ENCODE measurements at places on chromosomes 4 and X.
A peak's percentile ranks its signal among the peaks of the same experiment; 100 is the strongest.

DNA sequence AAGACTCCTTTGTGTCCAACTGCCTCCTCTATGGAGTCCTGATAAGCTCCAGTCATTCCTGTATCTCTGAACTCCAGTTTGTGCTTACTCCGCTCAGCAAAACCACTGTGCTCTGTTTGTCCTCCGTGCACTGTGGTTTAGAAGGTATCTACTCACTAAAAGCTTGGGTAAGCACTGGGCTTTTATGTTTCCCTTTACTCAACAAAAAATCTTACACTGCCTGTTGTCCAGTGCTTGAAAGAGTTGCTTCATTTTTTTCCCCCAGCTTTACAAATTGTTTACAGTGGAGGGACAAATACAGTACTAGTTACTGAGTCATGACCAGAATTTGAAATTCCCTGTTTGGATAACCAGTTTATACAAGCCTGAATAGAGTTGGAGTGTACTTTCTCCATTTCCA is 545.3 kb upstream of the FAT1 start:
- no peak for DNase-seq

DNA sequence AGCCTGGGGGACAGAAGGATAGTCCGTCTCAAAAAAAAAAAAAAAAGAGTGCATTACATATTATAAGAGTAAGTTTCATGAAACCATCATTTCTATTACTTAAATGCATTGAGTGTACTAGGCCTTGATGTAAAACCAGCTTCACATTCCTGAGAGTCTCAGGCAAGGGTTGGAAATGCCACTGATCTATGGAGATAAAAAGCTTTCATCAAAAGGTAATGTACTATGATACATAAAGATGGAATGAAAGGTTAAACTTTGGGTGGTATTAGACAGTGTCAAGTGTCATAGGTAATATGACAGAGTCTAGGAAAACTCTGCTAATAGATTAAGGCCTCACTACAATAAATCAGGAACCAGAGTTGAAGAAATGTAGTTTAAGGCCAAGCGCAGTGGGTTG is 7.4 kb downstream of the CFAP97 start:
- no peak for DNase-seq

DNA sequence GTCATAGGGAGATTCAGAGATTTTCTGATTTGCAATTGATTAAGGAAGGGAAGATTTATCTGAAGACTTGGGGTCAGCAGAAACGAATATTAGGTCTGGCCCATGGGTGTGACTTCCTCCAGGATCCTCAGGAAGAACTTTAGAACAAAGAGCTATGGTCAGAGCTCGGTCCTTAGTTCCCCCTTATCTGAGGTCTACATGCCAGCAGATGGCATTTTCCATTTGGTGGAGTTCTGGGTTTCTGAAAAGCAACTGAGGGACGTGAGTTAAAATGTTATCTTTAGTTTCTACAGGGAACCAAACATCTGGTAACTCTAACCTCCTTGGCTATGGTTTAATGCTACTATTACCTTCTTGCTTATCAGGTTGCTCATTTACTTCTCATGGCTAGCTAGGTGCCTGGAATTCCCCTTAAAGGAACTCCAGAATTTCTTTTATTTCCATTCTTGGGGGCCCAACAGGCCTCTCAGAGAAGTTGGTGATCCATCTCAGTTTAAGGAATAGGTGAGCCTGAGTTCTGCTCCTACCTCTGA is 40.7 kb downstream of the KLF3 start:
- no peak for DNase-seq

DNA sequence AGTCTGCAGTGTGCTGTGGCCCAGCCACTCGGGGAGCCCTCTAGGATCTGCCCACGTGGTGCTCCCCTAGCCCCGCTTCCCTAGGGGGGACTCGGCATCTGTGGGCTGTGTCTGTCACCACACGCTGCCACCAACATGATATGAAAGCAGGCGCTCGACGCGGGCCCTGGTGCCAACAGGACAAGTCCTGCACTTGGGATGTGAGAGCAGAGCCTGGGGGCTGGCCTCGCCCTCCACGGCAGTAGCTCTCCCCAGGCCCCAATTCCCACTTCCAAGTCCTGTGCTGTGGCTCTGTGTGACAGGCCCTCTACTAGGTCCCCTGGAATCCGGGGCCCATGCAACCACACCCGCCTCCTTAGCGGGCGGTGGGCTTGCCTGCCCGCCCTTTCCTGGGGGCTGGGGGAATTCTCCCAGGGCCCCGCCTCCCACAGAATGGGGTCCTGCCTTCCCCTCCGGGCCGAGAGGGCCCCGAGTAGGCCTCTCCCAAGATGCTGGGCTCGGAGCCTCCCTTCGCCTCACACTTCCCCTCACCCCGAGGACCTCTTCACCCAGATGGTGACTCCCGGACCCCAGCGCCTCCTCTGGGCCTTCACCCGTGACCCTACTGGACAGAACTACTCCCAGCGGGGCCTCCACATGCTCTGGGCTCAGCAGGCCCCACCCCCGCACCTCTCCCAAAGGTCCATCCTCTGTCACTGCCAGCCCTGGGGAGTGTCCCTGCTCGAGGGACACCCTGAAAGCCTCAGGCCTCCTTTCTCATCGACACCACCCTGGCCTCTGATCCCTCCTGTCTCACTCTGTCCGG is 11.2 kb downstream of the LRPAP1 start:
- DNase-seq: no peak

GRCh38 chr4:122548452-122548851 is 72.4 kb downstream of the IL21 start:
- DNase-seq: no peak

GRCh38 chrX:13697455-13697854 is 8.5 kb downstream of the RAB9A start:
- DNase-seq: no peak

DNA sequence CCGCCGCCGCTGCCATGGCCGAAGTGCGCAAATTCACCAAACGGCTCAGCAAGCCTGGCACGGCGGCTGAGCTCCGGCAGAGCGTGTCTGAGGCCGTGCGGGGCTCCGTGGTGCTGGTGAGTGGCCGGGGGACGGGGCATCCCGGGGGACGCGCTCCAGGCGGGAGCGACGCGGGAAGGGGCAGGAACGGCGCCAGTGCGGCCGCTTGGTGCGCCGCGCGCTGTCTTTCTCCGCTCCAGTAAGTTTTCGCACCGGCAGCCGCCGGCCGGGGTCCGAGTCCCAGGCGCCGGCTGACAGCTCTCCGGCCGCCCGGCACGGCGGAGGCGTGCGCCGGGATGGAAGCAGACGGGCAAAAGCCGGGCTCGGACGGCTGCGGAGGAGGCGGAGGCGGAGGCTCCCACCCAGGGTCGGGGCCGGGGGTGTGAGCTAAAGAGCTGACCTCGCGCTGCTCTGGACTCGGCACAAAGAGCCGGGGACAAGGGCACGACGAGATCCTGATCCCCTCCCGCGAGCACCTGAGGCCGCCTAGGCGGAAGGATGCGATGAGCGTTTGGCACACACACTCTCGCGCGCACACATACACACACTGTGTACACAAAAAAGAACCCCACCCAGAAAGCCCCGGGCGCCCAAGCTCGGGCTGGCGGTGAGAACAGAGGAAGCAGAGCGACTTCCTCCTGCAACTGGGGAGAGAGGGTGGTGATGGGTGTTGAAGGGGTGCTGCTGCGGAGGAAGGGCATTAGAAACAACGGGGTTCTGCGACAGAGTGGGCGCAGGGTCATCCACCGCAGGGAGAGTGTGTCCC is 545 bp downstream of the DOCK11 start:
- peak; percentile 37 for DNase-seq

DNA sequence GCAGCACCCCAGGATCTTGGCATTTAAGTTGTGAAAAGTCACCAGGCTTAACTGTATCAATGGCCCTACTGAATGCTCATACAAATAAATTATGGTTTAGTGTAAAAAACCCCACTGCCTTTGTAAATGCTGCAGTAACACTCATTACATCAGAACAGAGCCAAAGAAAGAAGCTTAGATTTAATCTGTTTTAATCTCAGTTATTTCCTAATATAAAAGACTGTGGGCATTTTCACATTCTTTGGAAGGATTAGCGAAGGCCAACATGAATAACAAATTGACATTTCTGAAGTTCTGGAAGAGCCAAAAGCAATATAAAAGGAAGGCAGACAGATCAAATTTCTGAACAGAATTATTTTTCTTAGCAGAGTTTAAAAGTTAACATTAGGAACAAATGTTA is 140.0 kb upstream of the HCCS start:
- no peak for DNase-seq

DNA sequence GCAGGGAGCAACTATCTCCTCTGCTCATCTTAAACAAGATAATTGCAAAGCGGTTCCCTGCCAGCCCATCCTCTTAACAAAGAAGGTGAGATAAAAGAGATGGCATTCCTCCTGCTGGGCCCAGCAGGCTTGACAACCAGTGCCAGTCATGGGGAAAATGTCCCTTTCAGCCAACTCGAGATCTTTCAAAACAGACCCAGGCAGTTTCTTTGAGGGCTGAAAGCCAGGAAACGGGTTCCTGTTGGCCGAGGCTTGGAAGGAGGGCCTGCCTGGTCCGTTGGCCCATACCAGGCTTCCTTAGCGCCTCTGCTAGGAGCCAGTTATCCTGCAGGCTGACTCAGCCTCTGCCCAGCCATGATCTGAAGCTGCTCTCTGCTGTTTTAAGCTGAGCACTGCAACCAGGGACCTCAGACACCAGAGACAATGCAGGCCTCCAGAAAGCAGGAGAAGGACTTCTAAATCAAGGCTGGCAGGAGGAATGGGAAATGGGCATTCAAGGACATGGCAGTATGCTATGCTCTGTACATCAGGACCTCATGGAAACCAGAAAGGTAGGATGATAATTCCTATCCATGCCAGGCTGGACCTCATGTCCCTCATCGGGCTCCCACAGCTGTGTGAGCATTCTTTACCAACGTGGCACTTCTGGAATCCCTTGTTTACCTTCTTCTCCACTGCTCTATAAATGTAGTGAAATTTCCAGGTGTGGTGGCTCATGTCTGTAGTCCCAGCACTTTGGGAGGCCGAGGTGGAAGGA is 42.4 kb upstream of the SLC2A9 start:
- no peak for DNase-seq

DNA sequence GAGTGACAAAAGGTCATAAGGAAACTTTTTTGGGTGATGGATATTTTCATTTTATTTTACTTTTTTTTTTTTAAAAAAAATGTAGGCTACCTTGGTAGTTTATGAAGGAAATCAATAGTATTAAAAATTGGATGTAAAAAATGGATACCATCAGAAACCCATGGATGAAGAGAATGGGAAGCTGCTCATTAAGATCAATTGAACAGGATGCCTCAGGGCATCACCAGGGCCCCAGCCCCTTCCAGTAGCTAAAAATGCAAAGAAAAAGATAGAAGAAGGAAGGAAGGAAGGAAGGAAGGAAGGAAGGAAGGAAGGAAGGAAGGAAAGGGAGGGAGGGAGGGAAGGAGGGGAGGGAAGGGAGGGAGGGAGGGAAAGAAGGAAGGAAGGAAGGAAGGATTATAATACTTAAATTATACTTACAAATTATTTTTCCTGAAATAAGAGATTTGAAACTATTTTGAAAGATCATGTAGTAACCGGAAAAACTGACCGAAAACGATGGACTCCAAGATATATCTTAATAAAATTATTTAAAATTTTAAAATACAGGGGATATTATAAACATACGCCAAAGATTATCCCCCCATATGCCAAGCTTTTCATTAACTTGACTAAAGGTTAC is 24.1 kb downstream of the OSTC start:
- no peak for DNase-seq

GRCh38 chrX:20300822-20301221 is 34.1 kb upstream of the RPS6KA3 start:
- no peak for DNase-seq

GRCh38 chrX:121254336-121254735 is 206.9 kb downstream of the GLUD2 start:
- no peak for DNase-seq

- no peak for DNase-seq
Measured at GRCh38 chrX:96722781-96723180, 38.1 kb downstream of the DIAPH2 start.

DNA sequence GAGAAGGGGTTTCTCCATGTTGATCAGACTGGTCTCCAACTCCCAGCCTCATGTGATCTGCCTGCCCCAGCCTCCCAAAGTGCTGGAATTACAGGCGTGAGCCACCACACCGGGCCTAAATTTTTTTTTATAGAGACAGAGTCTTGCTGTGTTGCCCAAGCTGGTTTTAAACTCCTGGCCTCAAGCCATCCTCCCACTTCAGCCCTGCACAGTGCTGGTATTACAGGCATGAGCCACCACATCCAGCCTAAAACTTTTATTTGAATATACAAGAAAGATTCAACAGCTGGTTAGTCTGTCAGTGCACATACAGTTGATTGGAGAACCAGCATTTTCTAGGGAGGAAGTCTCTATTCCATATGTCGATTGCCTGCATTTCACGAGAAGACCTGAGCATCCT is 91.2 kb downstream of the LRP2BP start:
- no peak for DNase-seq

DNA sequence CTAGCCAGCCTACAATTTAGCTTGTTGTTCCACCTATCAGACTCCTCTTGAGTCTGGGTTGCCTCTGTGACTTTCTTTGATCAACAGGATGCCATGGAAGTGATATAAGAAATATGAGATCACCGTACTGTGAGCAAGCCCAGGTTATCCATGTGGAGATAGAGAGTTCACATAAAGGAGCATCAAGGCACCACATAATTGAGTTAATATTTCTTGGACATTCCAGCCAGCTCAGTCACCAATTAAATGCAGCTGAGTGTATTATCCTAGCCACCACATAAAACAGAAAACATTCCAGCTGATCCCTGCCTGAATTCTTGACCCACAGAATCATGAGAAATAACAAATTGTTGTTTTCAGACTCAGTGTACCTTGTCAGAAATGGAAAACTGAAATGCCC is 253.6 kb downstream of the PPP1R2C start:
- DNase-seq: no peak

DNA sequence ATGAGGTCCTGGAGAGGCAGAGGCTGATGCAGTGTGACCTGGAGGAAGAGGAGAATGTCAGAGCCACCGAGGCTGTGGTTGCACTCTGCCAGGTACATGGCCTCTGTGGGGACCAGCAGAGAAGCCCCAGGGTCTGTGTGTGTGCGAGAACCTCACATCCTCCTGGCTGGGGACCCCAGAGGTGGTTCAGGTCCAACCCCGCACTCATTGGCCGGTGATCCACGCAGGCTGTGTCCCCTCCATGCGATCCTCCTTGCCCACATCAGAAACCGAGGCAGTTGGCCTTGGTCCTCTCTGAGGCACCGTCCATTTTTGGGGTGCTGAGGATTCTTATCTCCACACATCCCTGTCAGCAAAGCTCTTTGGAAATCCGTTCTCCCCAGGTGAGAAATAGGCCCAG is 45.3 kb downstream of the EVC start:
- DNase-seq: no peak

DNA sequence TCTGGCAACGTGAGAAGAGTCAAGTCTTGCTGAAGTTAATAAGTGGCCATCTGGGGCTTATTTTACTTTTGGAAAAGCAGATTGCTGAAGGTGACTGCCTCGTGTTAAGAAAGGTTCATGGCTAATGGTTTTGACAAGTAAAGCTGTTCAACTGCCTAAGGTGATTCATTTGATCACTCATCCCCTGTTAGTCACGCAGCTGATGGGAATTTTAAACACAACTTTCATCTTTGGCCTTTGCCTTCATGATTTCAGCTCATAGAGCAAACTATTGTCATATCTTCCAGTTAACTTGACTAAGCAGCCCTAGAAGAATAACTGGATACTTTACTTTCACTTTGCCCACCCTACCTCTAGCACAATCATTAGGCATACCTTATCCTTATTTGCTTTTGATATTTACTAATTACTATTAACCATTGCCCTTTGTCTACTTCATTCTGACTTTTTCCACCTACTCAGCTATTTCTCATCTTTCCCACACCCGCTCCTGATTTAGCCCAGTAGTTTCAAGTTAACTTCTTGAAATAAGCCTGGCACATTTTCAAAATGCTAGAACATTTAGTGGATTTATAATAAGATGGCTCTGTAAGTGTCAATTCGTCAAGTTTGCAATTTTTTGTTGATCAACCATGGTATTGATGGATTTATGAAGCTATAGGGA is 170.6 kb upstream of the S100G start:
- DNase-seq: no peak
